ENCODE measurements at places on chromosomes 7 and 10.

- no peak for DNase-seq
Measured at GRCh38 chr10:130040817-130041330, 69.8 kb downstream of the C10orf143 start.

DNA sequence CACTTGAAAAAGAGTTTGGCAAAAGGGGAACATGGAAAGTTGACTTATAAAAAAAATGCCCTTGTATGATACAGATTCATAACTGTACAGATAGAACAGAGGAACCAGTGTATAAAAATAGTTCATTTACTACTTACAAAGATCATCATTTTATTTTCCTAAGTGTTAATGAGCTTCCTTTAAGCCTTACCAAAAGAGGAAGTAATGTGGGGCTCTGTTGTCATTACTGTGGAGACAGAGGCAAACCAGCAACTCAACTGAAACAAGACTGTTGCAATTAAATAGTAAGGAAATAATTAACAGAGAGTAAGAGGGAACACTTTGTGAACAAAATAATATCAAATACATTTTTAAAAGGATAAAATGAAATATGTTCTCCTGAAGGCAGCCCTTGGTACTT is 526.2 kb upstream of the ADARB2 start:
- DNase-seq, result no peak

DNA sequence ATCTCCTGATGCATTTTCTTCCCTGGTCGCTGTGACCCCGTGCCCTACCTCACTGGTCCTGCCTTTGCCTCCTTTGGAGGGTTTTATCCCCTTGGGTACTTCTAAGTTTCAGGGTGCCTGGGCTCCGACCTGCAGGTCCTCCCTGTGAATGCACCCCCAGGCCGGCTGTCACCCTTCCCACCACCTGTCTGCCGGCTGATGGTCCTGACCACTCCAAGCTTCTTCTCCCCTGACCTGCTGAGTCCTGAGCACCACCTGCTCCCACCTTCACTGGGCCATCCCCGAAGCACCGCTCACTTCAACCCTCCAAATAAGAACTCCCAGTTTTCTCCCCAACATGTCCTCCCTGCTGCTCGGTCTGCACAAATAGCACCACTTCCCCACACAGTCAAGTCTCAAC is 33.4 kb downstream of the TNS3 start:
- DNase-seq, result no peak

DNA sequence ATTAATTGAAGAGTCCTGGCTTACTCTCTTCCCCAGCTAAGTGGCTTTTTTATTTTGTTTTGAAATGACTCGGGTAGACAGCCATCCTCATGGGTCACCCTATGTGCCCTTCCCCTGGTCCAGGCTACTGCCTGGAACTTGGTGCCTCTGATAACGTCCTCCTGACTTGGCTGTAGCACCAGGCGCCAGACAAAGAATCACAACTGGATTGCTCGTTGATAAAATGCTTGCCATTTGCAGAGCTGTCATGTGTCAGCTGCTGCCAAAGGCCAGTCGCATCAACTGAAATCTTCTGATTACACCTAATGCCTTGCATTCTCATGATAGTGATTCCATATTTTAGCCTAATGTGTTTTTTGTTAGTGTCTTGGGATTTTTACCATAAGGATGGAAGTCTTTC is 27.4 kb upstream of the ABLIM1 start:
- DNase-seq, result no peak

DNA sequence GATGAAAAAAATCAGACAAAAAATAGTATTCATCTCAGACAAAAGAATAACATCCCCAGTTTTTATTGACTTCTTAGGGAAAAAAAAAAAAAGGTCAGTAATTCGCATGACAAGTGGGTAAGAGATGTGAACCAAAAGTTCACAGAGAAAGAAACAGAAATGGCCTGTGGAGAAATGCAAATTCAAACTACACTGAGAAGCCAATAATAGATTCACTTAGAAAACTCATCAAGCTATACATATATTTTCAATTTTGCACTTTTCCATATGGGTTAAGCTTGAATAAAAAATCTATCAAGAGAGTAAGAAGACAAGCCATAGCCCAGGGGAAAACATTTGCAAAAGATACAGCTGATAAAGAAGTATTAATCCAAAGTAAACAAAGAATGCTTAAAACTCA is 28.0 kb downstream of the HERC4 start:
- no peak for DNase-seq
